ENCODE measurements at places on chromosomes 3 and 15.
A peak's percentile ranks its signal among the peaks of the same experiment; 100 is the strongest.

- ATAC-seq: no peak
Measured at GRCh38 chr3:184663756-184664155, 48.1 kb downstream of the MAGEF1 start.

GRCh38 chr3:113659101-113659541 is 37.3 kb downstream of the USF3 start:
- peak; percentile 33 for ATAC-seq

DNA sequence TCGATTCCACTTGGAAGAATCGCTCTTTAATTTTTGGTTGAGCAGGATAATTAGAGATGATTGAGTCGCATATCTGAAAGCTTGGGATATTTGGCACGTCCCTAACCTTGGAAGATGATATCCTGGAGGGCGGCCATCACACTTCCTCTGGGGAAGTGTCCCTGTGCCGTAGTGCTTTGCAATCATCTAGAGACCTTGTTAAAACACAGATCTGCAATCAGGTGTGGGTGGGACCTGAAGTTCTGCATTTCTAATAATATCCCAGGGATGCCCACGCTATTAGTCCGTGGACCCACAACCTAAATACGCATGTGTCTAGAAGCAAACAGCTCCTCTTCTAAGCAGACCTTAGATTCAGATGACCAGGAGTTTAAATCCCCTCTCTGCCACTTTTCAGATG is 20.5 kb downstream of the MYO1E start:
- ATAC-seq: no peak

- peak; percentile 94 for ATAC-seq
Measured at GRCh38 chr15:82108489-82109078, 62.8 kb upstream of the MEX3B start.

GRCh38 chr3:115321400-115321805 is 174.3 kb upstream of the ZBTB20 start:
- no peak for ATAC-seq

DNA sequence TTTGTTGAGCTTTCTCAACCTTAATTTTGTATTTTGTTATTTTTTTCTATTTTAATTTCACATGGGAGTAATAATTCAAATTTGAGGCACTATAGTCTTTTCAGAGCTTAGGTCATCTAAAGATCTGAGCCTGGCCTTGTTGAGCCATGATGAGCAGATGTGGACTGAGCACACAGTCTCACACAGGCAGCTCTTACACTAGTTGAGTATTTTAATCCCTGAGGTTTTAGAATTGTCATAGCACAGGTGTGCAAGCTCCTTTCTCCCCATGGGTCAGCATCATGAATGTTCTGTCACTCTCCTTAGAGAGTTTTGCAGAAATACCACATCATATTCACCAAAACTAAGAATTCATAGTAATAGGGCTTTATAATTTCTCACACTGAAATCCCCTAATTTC is 4.9 kb downstream of the ZBTB38 start:
- ATAC-seq: no peak

GRCh38 chr3:8497582-8497981 is 4.0 kb upstream of the LMCD1 start:
- no peak for ATAC-seq

DNA sequence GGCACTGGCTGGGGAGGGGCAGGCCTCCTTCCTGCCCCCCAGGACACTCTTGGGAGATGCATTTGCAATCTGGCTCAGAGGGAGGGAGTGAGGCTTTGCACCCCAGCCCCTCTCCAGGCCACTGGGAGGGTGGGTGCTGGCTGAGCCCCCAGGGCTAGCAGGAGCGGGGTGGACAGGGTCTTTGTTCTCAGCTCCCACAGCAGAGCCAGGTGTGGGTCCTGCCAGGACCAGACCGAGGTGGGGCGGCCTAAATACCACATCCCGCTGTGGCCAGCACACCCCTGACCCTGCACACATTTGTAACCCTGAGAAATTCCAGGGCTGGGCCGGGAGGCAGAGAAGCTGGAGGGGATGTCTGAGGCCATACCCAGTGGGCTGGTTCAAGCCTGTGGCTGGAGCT is 41.0 kb downstream of the STARD5 start:
- no peak for ATAC-seq

GRCh38 chr3:19947549-19948225 is 790 bp downstream of the RAB5A start:
- peak; percentile 47 for ATAC-seq

GRCh38 chr3:82133070-82133606 is 371.7 kb upstream of the GBE1 start:
- ATAC-seq: peak; percentile 80

- ATAC-seq: peak; percentile 76
Measured at GRCh38 chr15:67091071-67091979, 25.9 kb downstream of the SMAD3 start.

GRCh38 chr15:41340189-41340695 is 7.6 kb downstream of the NUSAP1 start:
- no peak for ATAC-seq

All from esophagus mucosa (tissue), 1 donor.